ENCODE measurements at places on chromosomes 4 and X.

DNA sequence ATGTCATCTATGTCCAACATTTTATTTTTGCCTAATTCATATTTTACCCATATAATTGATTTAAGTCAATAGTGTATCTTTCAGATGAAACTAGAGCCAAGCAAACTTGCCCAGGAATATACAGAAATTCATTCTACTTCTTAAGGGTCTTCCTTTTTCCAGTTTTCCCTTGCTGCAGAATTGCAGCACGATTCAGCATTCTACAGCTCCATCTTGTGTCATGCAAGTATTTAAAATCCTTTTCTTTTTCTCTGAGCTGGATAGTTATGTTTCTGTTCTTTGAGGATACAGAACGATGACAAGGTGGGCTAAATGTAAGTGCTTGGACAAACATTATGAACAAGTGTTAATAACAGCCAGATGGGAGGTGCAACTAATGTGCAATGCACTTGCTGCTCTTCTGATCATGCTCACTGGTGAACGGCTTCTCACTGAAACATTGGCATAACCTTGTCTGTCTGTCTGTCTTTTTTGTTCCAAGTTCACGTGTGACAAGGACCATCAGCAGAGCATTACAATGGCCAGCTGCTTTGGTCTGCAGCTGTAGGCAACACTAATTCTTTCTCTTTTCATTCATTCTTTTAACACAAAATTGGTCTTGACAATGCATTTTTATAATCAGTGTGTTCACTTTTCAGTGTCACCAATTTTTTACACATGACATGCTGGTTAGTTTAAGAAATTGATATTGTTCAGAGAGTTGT is 1821.7 kb downstream of the ARAP2 start:
- no peak for DNase-seq

DNA sequence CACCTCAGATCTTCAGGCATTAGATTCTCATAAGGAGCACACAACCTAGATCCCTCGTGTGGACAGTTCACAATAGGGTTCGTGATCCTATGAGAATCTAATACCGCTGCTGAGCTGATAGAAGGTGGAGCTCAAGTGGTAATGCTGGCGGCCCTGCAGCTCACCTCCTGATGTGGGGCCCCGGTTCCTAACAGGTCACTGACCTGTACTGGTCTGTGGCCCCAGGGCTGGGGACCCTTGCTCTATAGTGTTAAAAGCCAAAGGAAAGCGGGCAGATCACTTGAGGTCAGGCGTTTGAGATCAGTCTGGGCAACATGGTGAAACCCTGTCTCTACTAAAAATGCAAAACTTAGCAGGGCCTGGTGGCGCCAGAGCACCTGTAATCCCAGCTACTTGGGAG is 1047.0 kb upstream of the FTHL17 start:
- no peak for DNase-seq

- no peak for DNase-seq
These were observed 779.0 kb upstream of the INTU start for GRCh38 chr4:126853715-126854114.

GRCh38 chr4:36333303-36333877 is 52.0 kb downstream of the DTHD1 start:
- no peak for DNase-seq

GRCh38 chr4:97924341-97924958 is 218.8 kb downstream of the STPG2 start:
- DNase-seq = no peak

GRCh38 chrX:68995386-68995779 is 166.6 kb downstream of the EFNB1 start:
- no peak for DNase-seq

GRCh38 chr4:8507624-8508023 is 67.0 kb downstream of the TRMT44 start:
- DNase-seq = no peak

GRCh38 chrX:6449946-6450345 is 85.0 kb downstream of the VCX3A start:
- no peak for DNase-seq

- DNase-seq = no peak
These were observed 35.1 kb downstream of the ENPEP start for GRCh38 chr4:110510955-110511544.

DNA sequence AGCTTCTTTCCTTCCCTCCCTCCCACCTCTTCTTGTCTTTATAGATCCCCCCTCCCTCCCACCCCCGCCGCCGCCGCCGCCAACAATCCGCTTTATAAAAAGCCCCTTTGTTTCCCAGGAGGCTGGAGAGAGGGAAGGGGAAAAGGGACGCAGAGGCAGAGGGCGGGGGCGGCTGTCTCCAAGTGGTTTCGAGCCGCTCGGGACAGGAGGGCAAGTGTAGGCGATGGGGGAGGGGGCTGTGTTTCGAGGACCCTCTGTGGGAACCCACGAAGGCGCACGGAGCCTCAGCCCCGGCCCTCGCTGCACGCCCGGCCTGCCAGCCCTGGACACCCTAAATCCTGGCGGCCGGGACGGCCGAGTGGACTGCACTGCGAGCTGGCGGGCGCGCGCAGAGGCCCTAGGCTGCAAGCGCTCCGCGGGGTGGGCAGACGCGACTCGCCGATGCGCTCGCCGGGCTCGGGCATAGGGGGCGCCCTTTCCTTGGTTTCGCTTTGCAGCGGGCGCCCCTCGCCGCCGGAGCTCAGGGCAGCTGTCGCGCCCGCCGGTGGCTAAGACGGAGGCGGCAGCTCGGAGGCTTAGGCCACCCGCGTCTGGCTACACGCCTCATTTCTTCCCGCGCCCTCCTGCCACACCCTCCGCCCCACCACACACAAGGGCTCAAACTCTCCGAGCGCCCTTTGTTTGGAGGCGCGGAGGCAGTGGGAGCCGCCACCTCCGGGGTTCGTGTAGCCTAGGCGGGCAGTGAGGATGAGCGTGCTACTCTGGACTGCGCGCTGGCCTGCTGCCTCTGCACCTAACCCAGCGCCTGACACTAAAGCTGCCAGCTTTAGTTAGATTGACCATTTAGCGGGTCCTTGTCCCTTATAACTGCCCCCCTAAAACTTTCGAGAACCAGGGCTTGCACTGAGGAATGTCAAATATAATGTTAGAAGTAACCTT is 2.2 kb downstream of the MAMLD1 start:
- DNase-seq = no peak

DNA sequence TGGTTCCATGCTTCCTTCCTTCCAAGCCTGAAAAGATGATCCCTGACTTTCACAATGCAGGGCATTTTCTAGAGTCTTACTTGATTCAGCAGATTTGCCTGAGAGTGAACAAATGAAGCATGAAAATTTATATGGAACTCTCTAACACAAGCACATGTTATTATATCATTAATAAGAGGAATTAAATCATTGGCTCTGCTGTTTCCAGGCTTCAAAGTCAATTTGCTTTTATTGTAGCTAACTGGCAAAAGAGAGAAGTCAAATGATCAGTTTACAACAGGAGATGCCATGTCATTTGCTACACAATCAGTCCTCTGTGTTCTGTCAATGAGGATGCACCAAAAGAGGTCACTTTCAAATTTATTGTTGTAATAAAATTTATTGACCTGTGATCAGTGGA is 101.5 kb upstream of the UGT8 start:
- no peak for DNase-seq
